ENCODE measurements at places on chromosomes 16 and 17.
A peak's percentile ranks its signal among the peaks of the same experiment; 100 is the strongest.

DNA sequence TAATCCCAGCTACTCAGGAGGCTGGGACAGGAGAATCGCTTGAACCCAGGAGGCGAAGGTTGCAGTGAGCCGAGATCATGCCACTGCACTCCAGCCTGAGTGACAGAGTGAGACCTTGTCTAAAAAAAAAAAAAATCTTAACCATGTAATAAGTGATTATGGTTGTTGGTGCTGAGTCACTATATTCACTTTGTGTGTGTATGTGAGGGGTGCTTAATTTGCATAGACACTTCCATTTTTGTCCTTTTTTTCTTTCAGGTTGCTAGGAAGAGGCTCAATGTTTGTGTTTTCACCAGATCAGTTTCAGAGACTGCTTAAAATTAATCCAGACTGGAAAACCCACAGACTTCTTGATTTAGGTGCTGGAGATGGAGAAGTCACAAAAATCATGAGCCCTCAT lies 18.2 kb downstream of the METTL9 start:
- no peak for DNase-seq

- DNase-seq: no peak
Observed at GRCh38 chr16:17362946-17363345, 107.8 kb downstream of the XYLT1 start.

DNA sequence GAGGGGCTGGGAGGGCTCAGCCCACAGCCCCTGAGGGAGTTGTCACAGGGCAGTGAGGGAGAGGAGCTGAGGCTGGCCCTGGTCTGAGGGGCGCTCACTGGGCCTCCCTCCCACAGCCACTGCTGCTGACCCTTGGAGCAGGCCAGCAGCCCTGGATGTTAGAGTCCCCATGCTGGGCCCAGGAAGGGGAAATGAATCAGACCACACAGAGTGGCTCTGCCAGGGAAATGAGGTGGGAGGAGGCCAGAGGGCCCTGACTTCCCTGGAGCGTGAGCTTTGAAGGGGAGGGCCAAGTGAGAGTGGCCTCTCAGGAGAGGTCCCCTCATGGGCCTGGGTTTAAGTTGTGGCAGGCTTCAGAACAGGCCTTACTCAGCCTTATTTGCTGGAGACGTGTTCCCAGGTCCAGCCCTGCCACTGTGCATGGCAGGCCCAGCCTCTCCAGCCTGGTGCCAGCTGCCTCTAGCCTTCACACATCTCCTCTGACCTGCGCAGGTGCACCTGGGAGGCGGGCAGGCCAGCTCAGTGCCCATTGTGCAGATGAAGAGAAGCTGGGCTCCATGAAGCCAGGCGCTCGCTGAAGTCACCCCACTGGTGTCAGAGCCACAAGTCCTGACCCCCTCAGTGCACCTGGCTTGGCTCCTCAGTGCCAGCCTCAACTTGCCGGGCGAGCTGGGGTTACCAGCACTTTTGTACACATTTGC lies 15.4 kb downstream of the GPT2 start:
- DNase-seq: no peak

GRCh38 chr17:30969989-30970830 lies 629 bp upstream of the RNF135 start:
- DNase-seq: no peak

GRCh38 chr17:78595135-78595810 lies 18.1 kb upstream of the DNAH17 start:
- DNase-seq: no peak

DNA sequence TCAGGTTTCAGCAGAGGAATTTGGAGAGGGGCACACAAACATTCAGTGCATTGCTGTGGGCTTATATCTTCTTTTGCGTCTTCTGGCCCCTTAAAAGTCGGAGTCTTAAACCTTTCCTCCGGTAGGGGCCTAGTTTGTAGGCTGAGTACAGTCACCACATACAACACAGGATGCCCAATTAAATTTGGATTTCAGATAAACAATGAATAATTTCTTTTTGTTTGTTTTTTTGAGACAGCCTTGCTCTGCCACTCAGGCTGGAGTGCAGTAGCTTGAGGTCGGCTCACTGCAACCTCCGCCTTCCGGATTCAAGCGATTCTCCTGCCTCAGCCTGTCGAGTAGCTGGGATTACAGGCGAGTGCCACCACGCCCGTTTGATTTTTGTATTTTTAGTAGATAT lies 26.7 kb upstream of the ADORA2B start:
- no peak for DNase-seq

DNA sequence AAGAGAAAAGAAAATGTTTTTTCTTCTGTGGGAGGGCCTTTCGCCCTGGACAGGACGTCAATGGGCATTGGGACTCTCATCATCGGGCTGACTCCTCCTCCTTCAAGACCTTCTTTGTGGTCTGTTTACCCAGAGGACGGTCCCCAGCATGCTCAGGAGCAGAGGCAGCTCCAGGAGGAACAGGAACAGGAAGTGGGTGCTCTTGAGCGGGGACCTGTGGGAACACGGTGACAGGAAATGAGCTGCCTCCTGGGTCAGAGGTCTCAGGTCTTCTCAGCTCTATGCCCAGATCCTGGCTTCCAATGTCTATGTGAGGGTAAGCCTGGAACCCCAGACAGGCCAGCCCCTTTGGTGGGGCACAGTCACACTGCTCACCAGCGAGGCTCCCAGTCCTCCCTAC lies 12.2 kb downstream of the CD300LD start:
- DNase-seq: no peak

DNA sequence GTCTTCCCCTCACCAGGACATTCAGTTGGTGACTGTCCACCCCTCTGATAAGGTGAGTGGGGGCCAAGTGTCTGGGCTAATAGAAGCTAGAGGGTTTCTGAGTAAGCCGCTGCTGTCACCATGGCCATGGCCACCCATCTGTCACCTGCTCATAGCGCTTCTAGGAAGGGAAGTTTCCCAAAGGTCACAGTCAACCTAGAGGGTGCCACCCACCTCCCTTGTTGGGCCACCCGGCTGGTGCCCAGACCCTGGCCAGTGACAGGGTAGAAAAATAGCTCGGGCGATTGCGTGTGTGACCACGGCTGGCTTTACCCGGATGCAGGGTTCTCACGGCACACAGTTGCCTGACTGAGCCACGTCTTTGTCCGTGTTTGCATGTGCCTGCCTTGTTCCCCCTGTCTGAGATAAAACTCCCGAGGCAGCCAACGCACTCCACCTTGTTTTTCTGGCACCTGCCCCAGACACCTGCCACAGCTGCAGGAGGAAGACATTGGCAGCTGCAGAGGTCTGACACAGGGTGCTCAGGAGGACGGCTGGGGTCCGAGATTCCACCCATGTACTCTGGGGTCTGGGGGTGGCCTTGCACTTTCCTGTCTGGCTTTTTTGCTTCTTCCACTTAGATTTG lies 809 bp downstream of the PIRT start:
- DNase-seq: no peak

GRCh38 chr16:11202260-11203091 lies 53.5 kb downstream of the SOCS1 start:
- peak; percentile 60 for DNase-seq

GRCh38 chr17:82231562-82232321 lies 2.9 kb downstream of the SLC16A3 start:
- no peak for DNase-seq

- no peak for DNase-seq
Observed at GRCh38 chr17:81331527-81332043, 36.5 kb upstream of the SLC38A10 start.

DNA sequence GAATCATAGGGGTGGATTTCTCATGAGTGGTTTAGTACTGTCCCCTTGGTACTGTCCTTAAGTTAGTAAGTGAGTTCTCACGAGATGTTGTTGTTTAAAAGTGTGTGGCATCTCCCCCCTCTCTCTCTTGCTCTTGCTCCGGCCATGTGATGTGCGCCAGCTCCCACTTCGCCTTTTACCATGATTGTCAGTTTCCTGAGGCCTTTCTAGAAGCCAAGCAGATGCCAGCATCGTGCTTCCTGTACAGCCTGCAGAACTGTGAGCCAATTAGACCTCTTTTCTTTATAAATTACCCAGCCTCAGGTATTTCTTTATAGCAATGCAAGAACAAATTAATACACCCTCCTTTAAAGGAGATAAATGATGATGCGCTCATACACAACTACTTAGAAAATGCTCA lies 50.1 kb upstream of the NACA2 start:
- no peak for DNase-seq

- no peak for DNase-seq
Observed at GRCh38 chr16:88851616-88852015, 5.1 kb downstream of the GALNS start.

- no peak for DNase-seq
Observed at GRCh38 chr16:88610909-88611812, 27.2 kb upstream of the IL17C start.

DNA sequence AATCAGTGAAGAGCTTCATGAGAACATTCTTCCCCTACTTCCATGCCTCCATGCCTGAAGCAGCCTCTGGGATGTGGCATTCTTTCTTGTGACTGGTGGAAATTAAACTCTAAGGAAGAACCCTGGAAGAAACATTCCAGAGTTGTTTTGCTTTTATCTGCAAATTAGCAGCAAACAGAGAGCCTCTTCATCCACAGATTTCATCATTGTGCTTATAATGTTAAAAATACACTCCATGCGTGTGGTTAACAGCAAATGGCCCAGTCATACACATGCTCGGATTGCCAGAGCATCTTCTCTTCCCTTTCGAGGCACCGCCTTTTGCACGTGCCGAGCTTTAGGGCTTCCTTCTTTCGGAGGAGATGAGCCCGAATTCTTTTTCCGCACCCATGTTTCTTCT lies 411.3 kb downstream of the SNX29 start:
- DNase-seq: no peak

- DNase-seq: no peak
Observed at GRCh38 chr16:57282510-57283213, 1.8 kb downstream of the PLLP start.

DNA sequence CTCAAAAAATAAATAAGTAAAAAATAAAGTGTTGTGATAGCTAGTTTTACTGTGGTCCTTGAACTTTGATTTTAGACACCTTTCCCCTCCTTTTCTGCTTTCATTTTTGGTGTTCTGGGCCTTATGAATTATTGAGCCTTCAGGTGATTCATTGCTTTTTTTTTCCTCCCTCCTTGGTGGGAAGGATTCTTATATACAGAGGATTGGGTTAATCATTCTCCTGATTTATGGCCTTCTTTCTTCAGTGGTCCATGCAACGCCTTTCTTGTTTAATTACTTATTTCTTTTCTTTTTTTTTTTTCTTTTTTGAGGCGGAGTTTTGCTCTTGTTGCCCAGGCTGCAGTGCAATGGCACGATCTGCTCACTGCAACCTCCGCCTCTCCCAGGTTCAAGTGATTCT lies 8.0 kb upstream of the MYL4 start:
- DNase-seq: no peak

GRCh38 chr17:74443516-74444296 lies 11.8 kb downstream of the GPRC5C start:
- DNase-seq: no peak

- no peak for DNase-seq
Observed at GRCh38 chr16:66754211-66754610, 2.8 kb upstream of the DYNC1LI2 start.

DNA sequence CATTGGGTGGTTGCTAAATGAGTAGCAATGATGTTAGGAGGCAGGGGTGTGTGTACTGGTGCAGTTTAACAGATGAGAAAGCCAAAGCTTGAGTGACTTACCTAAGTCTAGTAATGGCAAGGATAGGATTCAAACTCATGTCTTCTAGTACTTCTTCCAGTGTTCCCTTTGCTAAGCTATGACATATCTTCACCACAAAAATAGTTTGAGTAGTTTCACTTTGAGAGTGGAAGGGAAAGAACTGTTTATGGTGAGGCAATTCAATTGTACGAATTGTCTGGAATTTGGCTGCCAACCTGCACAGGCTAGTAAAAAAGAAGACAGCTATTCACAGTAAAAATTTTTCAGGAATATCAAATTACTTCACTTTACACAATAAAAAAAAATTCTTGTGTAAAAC lies 138.0 kb downstream of the NLK start:
- DNase-seq: peak; percentile 18

GRCh38 chr17:62688398-62689160 lies 61.1 kb downstream of the MRC2 start:
- DNase-seq: no peak

DNA sequence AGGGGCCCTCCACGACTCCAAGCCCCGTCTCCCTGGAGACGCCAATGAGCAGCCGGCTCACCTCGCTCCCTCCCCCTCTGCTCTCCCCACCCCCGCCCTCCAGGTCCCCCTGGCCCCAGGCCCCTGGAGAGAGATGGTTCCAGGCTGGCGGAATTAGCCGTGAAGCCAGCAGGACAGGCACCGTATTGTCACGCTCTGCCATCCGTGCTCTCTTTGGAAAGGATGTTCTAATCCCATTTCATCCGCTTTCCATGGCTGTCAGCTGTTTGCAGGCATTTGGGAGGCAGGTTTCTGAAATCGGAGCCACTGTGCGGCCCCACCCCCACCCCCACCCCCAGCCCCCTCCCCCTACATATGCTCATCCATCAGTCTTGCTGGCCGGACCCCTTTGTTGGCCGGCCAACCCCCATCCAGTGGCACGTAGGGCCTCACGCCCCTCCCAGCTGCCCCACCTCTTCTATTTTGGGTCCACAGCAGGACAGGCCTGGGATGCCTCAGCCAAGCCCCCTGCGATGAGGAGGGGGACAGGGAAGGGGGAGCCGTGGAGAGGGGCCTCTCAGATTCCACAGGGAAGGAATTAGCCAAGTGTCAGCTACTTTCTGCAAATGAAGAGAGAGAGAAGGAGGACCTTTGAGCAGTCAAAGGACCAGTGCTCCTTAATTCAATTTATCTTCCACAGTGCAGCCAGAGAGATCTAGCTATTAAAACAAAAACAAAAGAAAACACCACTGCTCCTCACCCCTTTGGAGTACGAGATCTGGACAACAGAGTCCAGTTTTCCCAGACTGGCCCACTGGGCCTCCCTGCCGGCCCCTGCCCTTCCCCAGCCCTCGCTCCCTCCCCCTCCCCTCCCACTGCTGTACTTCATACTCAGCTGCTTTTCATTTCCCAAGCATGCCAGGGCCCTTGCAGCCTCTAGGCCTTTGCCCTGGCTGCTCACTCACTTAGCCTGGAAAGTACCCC lies 30.7 kb downstream of the SDK2 start:
- DNase-seq: no peak

GRCh38 chr16:10847176-10847575 lies 28.6 kb upstream of the TVP23A start:
- DNase-seq: no peak

GRCh38 chr17:82872591-82873520 lies 33.0 kb upstream of the ZNF750 start:
- DNase-seq: peak; percentile 58

DNA sequence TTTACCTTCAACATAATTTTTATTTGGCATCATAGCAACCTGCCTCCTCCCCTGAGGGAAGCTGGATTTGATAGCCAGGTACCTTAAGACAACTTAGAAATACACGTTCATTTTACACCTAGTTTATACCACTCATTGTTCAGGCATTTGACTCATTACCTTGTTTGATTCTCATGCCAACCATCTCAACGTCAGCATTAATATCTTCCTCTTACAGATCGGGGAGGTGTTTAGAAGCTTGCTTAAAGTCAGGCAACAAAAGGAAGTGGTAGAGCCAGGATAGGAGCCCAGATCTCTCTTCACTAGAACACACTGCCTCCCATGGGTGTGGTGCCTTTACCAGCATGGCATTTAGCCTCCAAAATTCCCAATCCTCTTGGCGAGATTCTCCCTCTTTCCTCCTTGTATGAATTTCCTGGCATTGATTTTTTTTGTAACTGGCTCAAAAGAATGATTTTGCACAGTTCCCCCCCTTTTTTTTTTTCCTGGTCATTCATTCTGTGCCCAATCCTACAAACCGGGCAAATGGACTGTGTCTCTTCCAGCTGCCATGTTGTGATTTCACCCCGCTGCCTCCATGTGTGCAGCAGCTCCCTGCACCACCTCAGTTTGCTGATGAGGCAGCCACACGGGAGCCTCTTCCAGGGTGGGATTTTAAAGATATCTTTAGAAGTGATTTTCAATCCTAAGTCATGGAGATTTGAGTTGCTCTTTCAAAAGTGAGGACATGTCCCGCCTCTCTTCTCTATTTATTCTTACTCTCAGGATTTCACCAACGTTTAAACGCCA lies 383.6 kb downstream of the UTP18 start:
- DNase-seq: no peak

All from GM10248 (cell line).